ENCODE measurements at places on chromosomes 13 and 19.
A peak's percentile ranks its signal among the peaks of the same experiment; 100 is the strongest.

DNA sequence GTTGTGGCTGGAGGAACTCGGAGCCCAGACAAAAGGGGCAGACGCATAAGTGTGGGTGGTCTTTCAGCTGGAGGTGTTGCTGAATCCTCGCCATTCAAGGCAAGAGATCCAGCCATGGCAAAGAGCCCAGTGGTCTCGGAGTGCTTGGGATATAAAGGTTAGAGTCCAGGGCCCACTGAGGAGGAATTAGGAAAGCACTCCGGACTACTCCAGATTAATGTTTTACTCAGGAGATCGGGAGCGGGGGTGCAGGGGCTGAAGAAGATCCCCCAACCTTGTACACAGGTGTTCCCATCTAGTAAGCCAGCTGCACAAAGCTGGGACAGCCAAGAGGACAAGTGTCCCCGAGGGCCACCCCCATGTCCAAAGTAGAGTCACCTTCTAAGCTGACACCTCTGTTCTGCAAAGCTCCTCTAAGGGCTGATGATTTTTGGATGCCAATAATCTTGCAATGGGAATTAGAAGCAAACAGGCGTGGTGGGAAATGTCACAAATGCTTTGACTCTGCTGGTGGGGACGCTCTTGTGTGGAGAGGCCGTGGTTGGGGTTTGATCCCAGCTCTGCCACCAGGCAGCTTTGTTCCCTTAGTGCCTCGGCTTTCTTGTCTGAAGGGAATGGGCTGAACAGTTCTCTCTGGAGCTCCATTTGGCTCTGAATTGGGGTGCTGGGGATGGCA is 194.3 kb upstream of the SOX1 start:
- DNase-seq: no peak

DNA sequence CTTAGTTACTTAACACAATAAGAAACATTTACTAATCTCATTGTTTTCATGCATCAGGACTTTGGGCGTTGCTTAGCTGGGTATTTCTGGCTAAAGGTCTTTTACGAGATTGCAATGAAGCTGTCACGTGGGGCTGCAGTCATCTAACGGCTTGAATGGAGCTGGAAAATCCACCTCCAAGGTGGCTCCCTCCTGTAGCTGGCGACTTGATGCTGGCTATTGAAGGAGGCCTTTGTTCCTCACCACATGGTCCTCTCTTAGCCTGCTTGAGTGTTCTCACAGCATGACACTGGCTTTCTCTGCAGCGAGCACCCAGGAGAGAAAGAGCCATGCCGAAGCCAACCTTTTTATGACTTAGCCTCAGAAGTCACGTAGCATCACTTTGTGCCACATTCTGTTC is 92.0 kb downstream of the NHLRC3 start:
- DNase-seq: no peak

DNA sequence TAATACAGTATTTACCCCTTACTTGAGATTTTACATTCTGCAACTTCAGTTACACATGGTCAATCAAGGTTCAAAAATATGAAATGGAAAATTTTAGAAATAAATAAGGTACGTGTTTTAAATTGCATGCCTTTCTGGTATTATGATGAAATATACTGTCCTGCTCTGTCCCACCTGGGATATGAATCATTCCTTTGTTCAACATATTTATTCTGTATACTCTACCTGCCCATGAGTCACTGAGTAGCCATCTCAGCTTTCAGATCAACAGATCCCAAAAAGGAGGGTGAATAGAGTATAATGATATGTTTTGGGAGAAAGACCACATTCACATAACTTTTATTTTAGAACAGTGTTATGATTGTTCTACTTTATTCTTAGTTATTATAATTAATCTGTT is 37.8 kb downstream of the STOML3 start:
- no peak for DNase-seq

- no peak for DNase-seq
Measured at GRCh38 chr19:4493104-4493928, 21.2 kb downstream of the HDGFL2 start.

- DNase-seq: no peak
Measured at GRCh38 chr19:16406356-16406755, 65.4 kb downstream of the EPS15L1 start.

DNA sequence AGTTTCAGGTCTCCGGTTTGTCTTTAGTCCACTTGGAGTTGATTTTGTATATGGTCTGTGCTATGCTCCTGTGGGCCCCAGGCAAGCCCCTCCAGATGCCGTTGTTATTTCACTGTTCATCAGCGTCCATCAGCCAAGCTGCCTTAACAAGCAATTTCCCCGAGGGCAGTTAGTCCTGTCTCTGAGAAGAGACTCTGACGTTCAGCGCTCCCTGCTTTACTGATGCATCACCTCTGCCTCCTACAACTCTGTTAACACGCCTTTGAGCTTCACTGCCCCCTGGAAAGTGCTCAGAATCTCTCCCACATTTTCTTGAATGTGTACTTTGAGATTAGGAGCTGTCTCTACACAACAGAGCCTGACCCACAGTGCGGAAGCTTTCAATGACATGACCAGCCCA is 41.8 kb upstream of the UBAC2 start:
- DNase-seq: no peak

DNA sequence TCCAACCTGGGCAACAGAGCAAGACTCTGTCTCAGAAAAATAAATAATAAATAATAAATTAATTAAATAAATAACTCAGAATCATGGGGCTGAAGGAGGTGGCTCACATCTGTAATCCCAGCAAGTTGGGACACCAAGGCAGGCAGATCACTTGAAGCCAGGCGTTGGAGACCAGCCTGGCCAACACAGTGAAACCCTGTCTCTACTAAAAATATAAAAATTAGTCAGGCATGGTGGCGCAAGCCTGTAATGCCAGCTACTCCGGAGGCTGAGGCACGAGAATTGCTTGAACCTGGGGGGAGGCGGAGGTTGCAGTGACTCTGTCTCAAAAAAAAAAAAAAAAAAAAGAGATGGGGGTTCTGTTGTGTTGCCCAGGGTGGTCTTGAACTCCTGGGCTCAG is 7.2 kb downstream of the TMEM38A start:
- DNase-seq: no peak

DNA sequence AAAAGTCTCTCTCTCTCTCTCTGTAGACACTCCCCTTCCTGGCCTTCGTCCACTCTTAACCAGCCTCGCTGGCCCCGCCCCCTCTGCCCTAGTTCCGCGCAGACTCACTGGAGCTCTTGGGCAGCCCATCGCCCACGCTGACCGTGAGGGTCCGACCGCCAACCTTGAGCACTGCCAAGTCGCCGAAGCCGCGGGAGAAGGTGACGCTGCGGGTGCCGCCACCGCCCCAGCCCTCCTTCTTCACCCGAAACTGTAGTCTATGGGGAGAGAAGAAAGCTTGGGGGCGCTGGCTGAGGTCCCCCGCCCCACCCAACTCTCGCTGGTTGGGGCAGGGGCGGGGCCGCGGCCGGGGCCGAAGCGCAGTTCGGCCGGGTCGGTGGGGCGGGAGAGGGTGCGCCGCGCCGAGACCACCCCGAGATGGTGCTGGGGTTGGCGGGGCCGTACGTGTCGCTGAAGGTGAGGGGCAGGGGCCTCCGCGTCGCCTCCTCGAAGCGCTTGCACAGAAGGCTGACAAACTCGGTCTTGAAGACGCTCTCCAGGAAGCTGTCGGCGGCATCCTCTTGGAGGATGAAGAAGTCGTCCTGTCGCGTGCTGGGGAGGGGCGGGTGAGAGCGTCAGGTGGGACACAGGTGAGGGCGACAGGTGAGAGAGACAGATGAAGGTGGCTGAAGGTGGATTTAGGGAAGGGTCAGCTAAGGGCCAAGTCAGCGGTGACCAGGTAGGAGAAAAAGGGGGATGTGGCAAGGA is 12.6 kb upstream of the ZNF414 start:
- DNase-seq: peak; percentile 62

DNA sequence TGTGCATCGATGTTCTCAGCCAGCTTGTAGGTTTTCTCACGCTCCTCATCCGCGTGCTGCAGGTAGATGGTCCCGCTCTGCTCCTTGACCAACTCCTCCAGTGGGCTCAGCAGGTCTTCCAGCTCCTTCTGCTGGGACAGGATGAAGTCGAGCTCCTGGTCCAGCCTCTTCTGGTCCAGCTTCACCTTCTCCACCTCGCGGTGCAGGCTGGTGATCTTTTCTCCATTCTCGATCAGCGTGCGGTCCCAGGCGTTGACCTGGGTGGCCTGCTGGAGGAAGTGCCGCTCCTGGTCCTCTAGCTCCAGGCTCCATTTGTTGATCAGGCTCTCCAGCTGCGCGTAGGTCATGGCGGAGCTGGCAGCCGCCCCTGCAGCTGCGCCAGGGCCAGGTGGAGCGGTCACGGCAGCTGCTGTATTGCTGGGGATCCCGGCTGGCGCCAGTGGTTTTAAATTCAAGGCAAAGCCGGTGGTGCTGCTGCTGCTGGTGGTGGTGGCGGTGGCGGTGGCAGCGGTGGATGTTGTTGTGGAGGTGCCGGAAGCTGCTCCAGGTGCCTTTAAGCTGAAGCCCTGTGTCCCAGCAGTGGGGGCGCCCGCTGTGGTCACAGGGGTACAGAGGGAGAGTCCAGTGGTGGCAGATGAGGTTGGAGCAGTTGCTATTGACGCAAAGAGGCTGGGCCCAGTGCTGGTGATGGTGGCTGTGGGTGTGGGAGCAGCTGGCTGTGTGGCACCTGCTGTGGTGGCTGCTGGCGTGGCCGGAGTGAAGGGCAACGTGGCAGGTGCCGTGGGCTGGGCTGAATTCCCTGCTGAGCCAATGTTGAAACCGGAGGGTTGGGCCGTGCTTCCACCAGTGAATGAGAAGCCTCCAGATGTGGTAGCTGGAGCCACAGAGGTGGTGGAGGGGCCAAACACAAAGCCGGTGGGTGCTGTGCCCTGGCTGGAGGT is 12.1 kb upstream of the IL4I1 start:
- no peak for DNase-seq

GRCh38 chr13:19601749-19602725 is 31.4 kb upstream of the MPHOSPH8 start:
- peak; percentile 9 for DNase-seq

DNA sequence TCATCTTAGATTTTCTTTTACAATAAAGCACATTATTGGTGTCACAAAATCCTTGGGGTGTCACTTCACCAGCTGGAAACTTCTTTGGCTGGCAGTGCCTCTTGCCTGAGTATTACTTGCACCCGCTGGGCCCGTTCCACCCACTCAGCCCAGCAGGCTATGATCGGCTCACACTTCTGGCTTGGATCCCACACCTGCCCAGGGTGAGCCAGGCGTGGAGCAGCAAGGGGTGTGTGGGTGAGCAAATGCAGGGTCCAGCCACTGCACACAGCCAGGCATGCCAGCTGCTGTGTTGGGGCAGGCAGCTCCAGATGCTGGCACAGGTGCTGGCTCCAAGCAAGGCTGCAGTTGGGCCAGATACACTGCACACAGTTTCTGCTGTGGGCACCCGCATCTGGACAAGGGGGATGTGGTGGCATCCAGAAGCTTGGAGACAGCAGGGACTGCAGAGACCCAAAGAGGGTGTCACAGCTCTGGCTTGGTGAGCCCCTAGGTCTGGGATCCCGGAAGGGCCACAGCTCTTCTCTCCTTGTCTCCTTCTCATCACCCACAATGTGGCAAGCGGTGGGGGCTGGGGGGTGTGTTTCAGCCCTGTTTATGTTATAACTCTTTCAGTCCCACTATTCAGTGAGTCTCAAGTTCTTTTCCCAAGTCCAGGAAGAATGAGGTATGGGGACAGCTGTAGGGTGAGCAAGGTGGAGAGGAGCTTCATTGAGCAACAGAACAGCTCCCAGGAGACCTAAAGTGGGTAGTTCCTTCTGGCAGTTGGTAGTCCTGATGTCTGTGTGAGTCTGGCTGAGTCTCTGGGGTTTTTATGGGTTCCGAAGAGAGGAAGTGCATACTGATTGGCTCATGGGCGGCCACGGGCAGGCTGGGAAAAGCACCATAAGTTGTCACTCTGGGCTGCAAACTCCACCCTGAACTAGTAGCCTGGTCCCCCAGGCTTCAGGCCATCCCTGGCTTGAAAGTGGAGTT is 25.3 kb upstream of the TBC1D4 start:
- DNase-seq: no peak

DNA sequence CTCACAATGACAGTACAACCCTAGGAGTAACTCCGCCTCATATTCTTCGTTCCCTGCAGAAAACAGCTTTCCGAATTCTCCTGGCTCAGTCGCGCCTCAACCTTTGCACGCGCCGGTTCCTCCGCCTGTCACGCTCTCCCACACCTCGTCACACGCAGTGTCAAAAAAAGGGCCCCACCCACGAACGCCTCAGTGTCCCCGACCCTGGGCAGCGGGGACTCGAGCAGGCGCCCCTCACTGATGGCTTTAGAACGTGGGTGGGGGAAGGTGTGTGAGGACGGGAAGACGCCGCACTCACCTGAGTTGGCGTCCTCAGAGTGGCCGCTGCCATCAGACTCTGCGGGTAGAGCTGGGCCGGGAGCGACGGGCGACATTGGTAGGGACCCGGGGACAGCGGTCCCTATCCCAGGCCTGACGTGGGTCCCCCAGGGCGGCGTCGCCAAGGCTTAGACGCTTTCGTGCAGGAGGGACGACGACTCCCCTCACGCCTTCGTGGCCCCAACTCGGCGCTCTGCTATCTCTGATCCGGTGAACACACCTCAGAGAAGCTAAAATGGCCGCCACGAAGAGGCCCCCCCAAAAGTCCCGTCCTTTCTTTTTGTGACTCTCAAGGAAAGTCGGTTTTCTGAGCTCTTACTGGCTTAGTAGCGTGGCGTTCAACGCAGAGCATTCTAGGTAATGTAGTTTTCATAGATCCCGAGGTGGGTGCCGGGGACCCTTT is at the start of gene ZNF154:
ZNF154 (minus strand) TSS at position 564 of the 721 bp plus-strand sequence; CDS start at position 331, 233 bp downstream.
- DNase-seq: no peak

DNA sequence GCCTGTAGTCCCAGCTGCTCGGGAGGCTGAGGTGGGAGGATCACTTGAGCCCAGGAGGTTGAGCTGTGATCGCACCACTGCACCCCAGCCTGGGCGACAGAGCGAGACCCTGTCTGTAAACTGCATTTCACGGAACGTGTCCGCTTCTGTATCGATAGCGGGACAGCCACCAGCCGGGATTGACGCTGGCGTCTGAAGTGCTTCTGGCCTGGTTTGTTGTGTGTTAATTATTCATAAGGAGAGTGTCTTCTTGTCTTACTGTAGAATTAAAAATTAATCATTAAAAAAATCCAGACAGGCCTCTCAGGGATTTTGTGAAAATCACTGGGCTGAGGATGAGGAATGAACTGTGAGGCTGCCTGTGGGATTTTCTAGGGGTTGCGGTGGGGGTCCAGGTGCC is 16.2 kb upstream of the MISP start:
- no peak for DNase-seq

GRCh38 chr13:109610517-109610916 is 175.9 kb downstream of the IRS2 start:
- DNase-seq: no peak

GRCh38 chr13:51148952-51149573 is 38.0 kb upstream of the C13orf42 start:
- peak; percentile 0 for DNase-seq

- DNase-seq: no peak
Measured at GRCh38 chr13:94431987-94432386, 47.5 kb downstream of the DCT start.

DNA sequence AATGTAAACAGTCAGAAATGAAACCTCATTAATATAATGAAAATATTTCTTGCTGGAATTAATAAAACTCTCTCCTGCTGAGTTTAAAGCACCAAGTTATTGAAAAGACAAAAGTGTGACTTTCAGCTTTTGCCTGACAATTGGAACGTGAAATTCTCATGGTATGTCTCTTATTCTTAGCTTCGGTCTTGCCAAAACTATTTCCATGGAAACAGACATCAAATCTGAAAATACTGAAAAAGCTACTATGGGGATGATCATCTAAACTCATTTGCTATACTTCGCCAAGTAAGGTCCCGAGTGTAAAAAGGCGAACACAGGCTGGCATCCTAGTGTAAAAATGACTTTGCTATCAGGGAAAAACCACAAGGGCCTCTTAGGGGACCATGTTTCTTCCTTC is 22.8 kb downstream of the HTR2A start:
- DNase-seq: no peak

- no peak for DNase-seq
Measured at GRCh38 chr19:29745253-29745652, 30.2 kb upstream of the C19orf12 start.

- DNase-seq: no peak
Measured at GRCh38 chr13:52737451-52737850, 2.2 kb downstream of the CNMD start.

Data from NCI-H1048 (cell line).